Activated naive CD4-positive, alpha-beta T cell treated with anti-CD3 and anti-CD28 coated beads, Interleukin-2, amount 50 U/mL, for 16 hours (primary cell): ENCODE measurements at places on chromosomes 12 and 14.

- DNase-seq, result no peak
Measured at GRCh38 chr12:105083031-105083430, 1.2 kb downstream of the ALDH1L2 start.

GRCh38 chr14:91368776-91369416 is 48.7 kb downstream of the CCDC88C start:
- DNase-seq, result no peak

GRCh38 chr14:50875359-50876070 is 3.7 kb downstream of the ABHD12B start:
- peak; percentile 63 for DNase-seq

DNA sequence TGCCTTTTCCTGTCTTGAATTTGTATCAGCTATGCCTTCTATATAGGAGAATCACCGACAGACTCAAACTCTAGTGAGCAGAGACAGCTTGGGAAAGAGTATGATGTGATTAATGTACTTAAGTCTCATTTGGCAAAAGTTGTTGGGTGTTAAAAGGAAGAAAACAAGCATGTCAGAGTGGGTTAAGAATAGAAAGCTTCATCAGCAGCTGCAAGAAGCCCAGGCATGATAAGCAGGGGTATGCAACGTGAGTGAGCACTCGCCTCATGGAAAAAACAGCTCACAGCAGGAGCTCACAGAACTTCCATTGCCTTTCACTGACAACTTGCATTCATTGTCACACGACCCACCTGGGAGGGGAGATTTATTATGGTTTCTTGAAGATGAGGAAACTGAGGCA is 35.9 kb upstream of the WNK1 start:
- DNase-seq, result peak; percentile 65

GRCh38 chr12:109932878-109933503 is 32.9 kb downstream of the TCHP start:
- DNase-seq, result no peak

GRCh38 chr12:111429828-111430432 is 24.2 kb downstream of the SH2B3 start:
- DNase-seq, result peak; percentile 46
